ENCODE measurements at places on chromosomes 12 and 14.

DNA sequence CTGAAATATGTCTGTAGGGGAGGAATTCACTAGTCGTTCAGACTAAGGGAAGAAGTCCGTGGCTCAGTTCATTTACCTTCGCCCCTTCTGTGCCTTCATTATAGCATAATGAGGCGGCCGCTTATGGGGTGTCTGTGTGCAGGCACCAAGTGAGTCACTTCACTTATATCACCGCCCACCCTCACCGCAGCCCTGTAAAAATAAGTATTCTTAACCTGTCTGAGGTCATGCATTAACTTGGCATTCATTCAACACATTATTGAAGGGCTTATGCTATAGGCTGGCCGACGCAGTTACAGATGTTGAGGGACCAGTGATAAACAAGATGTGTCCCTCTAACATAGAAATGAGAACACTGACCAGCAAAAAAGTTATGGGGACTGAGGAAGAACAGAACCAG, 47.7 kb upstream of the PTCSC3 start:
- DNase-seq, result no peak

DNA sequence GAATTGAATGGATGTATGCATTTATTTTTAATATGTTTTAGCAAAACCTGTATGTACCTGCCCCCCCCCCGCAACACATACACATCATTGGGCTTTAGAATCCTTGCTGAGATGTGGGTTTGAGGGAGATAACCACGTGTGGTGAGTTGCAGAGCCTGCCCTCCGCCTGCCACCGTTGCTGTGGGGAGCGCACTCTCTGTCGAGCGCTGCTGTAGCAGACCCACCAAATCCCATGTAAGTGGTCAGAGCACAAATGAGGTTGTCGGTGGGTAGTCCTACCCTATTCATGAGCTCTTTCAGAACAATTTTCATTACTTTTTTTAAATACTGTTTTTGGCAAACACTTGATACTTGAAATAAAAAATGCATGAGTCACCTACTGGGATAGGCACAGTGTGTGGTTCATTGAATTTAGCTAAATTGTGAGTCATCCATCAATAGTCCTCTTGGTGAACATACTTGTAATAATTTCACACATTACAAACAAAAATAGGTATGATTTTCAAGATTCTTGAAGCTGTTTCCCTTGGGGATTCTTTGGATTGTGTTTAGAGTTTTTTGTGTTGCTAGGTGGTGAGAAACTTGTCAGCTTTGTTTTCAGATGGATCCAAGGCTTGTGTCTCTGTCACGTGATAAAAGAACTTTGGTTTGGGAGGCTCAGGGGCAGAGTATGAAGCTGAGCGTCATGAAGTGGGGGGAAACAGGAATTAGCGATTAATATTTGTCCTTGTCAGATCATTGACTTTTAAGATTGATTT, 107.6 kb downstream of the PTCSC3 start:
- DNase-seq, result no peak

DNA sequence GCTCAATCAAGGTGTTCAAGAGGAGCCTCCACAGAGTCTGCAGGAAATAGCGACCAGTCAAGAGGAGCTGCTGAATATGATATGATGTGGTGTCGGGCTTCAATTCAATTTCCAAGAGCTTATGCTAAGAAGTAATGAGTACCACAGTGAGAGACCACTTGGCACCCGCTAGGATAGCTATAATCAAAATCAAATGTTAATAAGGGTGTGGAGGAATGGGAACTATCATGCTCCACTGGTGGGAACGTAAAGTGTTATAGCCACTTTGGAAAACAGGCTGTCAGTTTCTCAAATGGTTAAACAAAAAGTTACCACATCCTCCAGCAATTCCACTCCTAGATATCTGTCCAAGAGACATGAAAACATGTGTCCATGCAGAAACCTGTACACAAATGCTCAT, 6.7 kb downstream of the POLR3B start:
- no peak for DNase-seq

- no peak for DNase-seq
These were observed 72.2 kb upstream of the PRMT8 start for GRCh38 chr12:3418609-3419390.

GRCh38 chr12:107607464-107608392, 77.9 kb upstream of the PWP1 start:
- peak; percentile 92 for DNase-seq

DNA sequence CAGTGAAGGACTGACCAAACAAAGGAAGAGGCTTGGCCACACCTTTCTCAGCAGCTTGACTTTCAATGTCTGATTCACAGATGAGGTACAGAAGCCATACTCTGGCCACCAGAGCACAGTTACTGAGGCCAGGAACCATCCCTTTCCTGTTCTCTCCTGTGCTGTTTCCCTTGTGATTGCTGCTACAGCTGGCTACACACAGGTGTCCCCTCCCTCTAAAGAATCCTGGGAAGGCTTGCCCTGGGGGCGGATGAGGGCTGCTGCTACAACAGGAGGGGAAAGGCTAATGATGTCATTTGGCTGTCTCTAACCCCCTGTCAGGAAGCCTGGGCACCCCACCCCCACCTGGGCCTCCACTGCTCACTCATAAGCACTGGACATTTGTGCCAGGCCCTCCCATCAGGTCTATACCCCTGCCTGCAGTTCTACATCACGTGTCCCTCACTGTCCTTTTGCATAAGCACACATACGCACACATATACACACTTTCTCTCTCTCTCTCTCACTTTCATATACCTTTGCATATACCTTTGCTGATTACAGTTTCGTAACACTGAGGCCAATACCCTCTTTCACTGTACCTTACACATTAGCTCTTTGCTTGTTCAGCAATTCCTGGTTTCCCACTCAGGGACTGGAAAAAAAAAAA, 41.4 kb downstream of the PRPF40B start:
- no peak for DNase-seq

- no peak for DNase-seq
These were observed 332.0 kb downstream of the PAWR start for GRCh38 chr12:79358716-79359300.

- DNase-seq, result no peak
These were observed 161.9 kb downstream of the ANO6 start for GRCh38 chr12:45377815-45378214.

GRCh38 chr12:29616664-29617406, 119.3 kb upstream of the OVCH1 start:
- no peak for DNase-seq

- DNase-seq, result no peak
These were observed 4.1 kb downstream of the SERPINA1 start for GRCh38 chr14:94384342-94384741.

GRCh38 chr14:68306934-68307789, 485.7 kb downstream of the ZFP36L1 start:
- DNase-seq, result no peak

DNA sequence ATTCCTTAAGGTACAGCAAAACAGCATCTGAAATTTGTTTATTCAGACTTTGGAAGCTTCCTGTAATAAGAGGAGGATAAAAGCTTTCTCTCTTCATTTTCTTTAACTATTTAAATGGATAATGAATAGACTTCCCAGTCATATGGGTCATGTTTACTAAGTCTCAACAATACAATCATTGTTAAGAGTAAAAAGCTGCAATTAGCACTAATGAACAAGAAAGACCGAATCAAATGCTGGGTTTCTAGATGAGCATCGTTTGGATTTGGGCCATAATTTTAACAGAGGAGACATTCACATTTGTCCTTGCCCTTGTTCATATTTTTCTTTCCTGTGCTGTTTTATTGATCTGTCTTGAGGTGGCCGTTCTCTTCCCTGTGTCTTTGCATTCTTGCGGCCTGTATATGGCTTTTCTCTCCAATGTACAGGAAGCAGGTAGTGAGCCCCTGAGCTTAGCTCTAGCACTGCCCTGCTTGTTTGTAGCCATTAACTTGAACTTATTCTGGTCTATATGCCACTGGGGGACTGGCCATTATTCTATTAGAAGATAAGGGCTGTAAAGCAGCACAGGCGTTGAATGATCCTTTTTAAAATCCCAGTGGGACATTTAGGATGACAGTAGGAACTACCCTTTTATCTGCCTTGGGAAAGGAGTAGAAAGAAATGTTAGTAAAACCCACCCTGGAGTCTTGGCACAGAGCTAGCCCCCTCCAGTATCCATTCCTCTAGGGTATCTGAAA, 34.6 kb downstream of the ABHD12B start:
- DNase-seq, result no peak

GRCh38 chr12:49811961-49812401, 16.2 kb downstream of the NCKAP5L start:
- no peak for DNase-seq

GRCh38 chr14:93965287-93965821, 11.0 kb downstream of the ASB2 start:
- DNase-seq, result no peak

- DNase-seq, result peak; percentile 8
These were observed 59.1 kb downstream of the DUSP16 start for GRCh38 chr12:12503384-12504078.

DNA sequence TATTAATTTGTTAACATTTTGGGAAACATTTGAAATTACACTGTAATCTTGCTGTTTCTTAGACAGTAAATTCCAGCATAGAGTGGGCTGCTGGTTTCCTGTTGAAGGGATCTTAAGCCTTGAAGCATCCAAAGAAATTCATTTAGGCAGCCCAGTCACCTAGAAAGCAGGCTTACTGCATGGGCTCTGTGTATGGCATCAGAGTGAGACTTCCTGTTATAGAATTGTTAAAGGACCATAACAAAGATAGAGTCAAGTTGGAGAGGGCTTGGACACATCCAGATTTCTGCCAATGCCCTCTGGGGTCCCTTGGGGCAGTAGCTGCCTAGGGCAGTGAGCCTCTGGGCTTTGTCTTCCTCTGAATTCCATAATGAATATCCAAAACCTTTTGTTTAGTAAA, 149.2 kb downstream of the DYRK2 start:
- DNase-seq, result no peak

Measured in neural progenitor cell (in vitro differentiated cells).